ENCODE measurements at places on chromosomes 12 and 14.
A peak's percentile ranks its signal among the peaks of the same experiment; 100 is the strongest.

DNA sequence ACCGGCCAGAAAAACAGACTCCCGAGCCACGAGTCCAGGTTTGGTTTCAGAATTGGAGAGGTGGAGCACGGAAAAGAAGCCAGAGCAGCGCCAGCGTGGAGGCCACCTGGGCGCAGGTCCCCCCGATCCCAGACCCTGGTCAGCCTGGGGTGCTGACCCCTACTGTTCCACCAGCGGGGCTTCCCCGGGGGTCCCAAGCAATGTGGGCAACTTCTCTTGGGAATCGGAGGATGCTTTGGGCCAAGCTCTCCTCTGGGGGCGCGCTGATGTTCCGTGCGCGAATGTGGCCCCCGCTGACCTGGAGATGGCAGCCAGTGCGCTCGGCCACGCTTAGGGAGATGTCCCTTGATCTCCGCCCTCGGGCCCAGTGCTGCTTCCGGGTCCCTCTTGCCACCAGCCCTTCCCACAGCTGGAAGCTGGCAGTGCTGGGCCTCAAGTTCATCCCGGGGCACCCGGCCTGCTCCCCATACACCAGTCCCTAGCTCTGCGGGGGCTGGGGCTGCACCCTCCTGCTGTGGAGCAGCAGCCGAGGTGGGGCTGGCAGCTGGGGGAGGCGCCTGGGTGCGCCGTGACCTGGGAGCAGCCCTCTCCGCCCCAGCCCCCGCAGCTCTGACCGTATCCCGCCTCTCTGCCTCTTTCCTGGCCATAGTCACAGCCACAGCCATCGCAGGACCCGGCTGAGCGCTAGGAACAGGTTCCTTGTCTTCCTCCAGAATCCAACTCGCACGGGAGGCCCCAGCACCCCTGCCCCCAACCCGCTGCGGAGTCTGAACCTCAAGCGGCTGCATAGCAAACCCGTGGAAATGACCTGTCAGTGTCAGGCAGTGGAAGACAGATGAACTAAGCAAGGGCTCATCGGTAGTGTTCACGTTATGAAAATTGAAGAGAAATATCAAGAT lies 91.2 kb downstream of the RCOR1 start:
- no peak for DNase-seq

DNA sequence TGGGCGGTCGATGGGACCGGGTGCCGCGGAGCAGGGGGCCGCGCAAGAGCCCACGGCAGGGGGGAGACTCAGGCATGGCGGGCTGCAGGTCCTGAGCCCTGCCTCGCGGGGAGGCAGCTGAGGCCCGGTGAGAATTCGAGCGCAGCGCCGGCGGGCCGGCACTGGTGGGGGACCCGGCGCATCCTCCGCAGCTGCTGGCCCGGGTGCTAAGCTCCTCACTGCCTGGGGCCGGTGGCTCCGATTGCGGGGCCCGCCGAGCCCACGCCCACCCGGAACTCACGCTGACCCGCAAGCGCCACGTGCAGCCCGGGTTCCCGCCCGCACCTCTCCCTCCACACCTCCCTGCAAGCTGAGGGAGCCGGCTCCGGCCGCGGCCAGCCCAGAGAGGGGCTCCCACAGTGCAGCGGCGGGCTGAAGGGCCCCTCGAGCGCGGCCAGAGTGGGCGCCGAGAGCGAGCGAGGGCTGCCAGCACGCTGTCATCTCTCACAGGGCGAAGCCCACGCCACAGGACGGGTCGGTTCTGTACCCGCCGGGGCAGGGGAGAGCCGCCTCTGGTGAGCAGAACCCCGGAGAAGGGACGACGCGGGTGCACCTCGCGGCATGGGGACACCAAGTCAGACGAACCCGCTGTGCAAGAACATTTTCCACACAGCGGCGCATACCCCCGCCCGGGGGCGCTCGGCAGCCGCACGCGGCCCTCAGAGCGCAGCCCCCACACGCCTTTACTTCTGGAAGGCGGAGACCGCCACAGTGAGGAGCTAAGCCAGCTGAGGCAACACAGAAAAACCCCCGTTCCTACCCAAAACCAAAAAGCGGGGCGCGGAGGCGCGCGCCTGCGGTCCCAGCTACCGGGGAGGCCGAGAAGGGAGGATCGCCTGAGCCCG lies 1.2 kb upstream of the SIVA1 start:
- DNase-seq, result no peak

GRCh38 chr14:31441273-31442111 lies 15.8 kb downstream of the DTD2 start:
- DNase-seq, result no peak

DNA sequence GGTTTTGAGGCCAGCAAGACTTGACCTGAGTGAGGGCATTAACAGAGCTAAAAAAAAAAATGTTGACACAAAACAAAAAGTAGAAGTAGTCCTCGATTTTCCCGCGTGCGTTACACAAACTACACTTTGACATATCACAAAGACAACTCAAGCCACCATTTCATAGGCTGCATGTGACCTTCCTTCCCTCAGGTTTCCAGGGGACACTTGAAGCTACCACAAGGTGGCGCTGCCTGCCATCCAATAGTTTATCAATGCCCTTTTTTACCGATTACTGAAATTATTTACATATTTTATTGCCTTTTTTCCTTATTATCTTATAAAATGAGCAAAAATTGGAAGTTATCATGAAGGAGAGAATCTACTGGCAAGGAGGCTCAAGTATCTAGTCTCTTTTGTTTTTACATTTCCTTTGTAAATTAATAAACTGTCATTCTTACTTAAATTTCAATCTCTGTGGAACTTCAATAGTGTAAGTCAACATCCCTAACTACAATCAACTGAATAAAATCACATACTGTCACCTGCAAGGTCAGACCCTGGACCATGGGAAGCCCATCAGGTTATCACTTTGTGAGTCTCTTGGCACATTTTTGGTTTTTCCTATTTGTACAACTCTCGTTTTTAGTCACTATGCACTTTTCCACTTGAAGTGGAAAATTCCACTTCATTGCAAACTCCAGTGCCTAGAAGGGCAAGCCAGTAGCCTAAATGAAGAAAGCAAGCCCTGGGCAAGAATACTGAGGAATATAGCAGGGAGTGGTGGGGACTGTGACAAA lies 84.6 kb upstream of the CPSF6 start:
- peak; percentile 74 for DNase-seq

GRCh38 chr12:103249607-103250006 lies 246.2 kb downstream of the C12orf42 start:
- DNase-seq, result no peak

GRCh38 chr14:32666308-32666707 lies 272.4 kb upstream of the NPAS3 start:
- no peak for DNase-seq

DNA sequence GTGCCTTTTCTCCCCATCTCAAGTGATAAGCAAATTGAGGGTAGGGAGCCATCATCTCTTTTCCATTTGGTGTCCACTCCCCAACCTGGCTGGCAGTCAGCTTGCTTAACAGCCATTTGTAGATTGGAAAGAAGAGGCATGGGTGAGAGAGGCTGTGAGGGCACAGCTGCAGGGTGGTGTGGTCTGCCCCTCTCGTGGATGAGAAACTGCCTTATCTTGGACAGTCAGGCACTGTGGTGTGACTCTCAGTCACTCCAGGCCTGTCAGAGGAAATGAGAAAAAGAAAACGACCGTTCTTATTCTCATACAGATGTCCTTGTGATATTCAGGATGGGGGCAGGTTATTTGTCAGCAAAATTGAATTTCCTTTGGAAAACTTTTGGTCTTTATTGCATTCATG lies 65.1 kb upstream of the SRSF5 start:
- no peak for DNase-seq

DNA sequence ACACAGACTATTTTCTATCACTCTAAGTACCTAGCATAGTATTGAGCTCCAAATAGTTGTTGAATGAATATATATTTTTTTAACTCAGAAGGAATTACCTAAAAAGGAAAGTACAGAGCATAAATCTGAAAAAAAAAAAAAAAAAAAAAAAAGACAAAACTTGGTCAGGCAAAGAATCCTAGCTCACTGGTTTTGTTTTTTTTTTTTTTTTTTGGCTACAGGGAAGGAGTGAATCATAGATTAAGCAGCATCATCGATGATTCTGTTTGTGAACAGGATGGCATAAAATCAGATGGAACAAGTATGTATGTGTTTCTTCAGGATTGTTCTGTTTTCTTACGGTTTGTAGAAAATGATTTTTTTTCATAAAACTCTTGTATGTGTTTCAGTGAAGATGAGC lies 66.1 kb upstream of the BCAT1 start:
- DNase-seq, result no peak

GRCh38 chr14:73809391-73809790 lies 42.2 kb upstream of the PTGR2 start:
- DNase-seq, result no peak

DNA sequence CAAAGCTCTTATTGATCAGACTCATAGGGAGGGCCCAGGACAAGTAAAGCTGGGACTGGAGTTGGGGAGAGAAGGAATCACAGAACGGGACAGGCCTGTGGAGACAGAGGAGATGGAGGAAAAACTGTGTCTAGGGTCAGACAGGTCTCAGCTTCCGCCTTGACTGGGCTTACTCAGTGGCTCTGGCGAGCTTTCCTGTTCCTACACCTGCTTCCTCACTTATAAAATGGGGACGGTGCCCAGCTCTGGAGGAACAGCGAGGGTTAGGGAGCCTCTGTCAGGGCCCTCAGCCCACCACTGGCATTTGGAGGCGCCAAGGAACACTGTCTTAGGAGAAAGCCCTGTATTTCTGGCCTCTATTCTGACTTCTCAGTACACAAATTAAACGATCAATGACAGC lies 34.7 kb downstream of the SETD3 start:
- DNase-seq, result no peak

DNA sequence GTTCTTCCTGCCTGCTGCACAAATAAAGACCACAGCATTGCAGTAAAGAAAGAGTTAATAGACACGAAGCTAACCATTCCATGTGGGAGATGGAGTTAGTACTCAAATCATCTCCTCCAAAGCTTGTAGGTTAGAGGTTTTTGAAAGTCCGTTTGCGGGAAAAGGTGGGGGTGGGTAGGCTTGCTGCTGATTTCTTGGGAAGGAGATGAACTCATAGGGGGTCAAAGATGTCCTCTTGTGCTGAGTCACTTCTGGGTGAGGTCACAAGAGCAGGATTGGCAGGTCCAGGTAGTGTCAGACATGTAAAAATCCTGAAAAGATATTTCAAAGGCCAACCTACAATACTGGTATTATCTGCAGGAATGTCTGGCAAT lies 66.4 kb downstream of the PTHLH start:
- DNase-seq, result no peak

DNA sequence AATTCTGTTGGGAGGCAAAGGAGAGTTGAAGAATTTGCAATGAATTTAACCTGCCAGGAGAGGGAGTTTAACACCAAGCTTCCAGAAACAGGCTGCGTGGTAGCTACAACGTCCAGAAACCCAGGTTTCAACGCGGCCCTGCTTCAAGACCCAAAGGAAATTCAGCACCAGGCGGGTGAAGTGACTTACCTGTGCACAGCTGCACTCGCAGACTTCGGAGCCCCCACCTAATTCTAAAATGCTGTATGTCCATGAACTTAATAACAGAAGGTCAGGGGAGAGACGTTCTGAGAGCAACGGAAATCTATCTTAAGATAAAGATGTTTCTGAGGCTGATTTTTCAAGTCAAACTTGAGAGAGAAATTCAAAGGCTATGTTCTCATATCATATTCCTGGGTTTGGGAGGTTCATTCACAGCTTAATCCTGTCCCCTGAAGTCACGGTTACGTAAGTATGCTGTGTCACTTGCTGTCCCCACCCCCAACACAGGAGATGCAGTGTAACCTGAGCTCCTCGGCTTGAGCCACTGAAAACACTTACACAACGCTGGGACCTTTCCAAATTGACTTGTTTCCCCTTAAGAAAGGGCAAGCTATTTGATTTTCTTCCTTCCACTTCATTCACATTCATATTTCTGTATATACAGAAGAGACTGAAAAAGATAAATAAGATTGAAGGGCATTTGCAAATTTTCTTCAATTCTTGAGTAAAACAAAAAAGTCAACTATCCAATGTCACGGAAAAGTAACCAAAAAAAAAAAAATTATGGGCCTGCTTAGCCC lies 22.7 kb downstream of the CLIP1 start:
- peak; percentile 22 for DNase-seq

- no peak for DNase-seq
Measured at GRCh38 chr12:46401662-46402061, 29.1 kb upstream of the SLC38A2 start.

- no peak for DNase-seq
Measured at GRCh38 chr12:124053851-124054250, 80.8 kb downstream of the ZNF664 start.

DNA sequence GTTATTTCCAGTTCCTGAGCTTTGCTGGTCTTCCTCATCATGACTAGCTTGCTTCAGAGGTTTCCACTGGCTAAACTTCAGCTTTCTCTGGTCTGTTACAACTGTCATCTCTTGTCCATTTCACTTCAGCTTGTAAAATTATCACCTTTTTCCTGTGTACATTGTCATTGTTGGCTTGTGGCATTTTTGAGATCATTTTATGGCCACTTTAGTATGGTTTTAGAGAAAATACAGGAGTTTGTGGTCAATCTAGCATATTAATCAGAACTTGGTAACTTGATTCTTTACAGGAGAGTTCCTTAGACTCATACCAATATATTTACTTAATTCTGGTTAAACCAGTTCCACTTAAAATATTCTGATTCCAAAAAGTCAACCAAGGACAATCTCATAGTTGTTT lies 235.9 kb upstream of the KITLG start:
- no peak for DNase-seq

- no peak for DNase-seq
Measured at GRCh38 chr12:69345742-69346141, 2.4 kb upstream of the LYZ start.

DNA sequence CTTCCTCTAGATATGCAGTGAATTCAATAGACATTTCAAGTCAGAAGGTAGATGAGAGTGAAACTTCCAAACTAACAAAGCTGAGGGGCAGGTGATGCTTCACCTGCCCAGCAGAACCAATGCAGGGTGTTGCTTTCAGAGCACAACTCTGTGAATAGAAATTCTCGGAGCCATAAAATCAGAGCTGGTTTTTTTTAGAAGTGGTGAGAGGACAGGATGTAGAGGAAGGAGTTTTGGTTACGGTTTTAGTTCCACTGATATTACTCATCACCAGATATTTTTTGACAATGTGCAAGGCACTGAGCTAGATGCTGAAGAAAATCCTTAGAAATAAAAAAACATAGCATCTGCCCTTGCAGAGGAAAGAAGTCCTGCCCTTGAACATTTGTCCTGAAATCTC lies 62.2 kb downstream of the BMP4 start:
- DNase-seq, result no peak

- DNase-seq, result peak; percentile 69
Measured at GRCh38 chr14:37595809-37596621, 586 bp downstream of the TTC6 start.

DNA sequence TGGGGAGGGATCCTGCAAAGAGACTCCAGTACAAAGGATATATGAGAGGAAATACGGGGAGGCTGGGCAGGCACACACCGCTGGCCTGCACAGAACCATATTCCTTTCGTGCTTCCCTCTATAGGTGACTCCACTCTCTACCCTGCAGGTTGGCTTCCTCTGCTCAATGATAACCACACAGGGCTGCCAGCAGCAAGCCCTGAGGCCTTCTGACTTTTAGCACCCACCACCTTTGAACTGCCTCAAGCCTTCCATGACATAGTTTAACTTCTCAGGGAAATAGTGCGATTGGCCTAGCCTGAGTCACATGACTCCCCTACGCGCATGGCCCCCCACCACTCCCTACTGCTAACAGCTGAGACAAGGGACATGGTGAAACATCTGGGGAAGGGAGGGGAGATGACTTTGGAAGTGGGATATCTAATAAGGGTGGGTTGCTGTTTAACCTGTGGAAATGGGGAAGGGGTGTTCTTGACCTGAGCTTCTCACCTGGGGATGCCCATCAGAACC lies 3.0 kb upstream of the FOXN3 start:
- DNase-seq, result no peak

Data from stimulated activated naive CD4-positive, alpha-beta T cell treated with Interleukin-2 at 50 U/mL for 16 hours (primary cell).